ENCODE measurements at places on chromosomes 6 and 20.

DNA sequence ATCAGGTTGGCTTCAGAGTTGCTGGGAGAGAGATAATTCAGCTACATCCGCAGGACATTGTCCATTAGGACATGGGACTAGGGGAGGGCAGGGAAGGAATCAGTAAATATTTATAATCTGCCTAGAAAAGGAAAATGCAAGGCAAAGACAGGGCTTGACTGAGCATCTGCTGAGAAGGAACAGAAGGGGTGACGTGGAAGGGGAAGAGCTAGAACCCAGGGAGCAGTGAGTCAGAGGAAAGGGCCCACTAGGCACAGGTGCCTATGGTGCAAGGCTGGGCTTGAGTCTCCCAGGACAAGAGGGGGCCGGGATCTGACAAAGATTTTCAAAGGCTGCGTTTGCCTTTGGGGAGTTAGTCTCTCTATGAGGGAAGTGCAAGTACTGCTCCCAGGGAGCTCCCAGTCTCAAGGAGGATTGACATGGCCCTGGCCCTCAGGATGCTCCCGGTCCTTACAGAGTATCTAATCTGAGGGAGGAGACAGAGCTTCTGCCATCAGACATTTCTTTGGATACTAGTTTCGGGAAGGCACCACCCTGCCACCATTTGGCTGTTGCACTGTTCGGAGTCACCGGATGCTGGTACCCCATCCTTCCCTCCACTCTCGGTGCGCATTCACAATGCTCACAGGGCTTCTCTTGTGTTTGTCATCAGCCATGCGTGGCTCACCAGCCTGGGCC lies 21.9 kb downstream of the VEGFA start:
- no peak for DNase-seq

DNA sequence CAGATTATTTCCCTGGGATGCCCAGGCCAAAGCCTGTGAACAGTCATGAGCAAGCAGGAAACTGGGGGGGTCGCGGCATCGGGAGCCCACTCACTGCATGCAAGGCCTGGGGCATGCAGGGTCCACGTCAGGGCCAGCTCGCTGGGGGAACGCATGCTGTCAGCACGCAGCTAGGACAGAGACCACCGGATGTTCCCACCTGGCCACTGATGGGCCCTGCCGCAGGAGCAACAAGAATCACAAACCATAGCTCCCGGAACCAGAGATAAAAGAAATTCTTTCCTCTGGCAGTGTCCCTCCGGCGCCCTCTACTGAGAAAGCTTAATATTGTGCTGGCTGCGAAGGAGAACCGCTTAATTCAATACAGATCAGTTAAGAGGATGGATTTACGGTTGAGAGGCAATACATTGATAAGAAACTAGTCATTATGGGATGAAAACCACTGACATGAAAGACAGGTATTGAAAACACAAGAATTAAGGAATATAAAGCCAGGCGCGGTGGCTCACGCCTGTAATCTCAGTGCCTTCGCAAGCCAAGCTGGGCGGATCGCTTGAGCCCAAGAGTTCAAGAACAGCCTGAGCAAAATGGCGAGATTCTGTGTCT lies 32.6 kb downstream of the C6orf15 start:
- peak; percentile 76 for DNase-seq

GRCh38 chr6:33688006-33688405 lies 23.5 kb downstream of the UQCC2 start:
- no peak for DNase-seq

- DNase-seq = no peak
Measured at GRCh38 chr6:168726312-168726856, 285.4 kb downstream of the SMOC2 start.

DNA sequence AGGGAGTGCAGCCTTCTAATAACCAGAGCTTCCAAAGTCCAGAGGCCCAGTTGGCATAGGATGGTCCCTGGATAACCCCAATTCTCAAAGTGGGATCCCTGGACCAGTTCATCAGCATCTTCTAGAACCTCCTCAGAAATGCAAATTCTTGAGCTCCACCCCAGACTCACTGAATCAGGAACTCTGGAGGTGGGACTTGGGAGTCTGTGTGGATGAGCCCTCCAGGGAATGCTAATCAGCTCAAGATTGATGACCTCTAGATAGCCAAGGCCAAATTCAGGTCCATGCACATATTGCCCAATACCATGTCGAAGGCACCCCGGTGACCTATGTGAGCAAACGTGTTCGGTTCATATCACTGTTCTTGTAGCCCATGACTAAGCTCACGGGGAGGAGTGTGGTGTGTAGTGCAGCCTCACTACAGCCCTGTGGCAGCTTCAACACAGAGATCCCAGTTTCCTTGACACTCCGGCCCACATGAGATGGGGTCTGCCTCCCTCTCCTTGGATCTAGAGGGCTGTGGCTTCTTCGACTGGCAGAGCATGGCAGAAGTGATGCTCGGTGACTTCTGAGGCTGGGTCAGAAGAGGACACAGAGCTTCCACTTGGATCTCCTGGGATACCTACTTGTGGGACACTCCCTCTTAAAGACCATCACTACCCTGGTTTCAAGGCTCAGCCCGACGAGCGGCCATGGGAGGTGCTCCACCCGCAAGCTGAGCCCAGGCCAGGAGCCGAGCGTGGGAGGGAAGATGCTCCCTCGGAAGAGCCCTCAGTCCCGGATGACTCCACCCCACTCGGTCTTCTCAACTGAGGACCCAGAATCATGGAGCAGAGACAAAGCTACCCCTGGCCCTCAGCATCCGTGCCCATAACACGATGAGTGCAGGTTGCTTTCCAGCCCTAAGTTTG lies 151.1 kb upstream of the CST7 start:
- no peak for DNase-seq
